Stimulated activated CD4-positive, alpha-beta T cell treated with anti-CD3 and anti-CD28 coated beads, Interleukin-4, amount 100 ng/mL, for 4 hours (primary cell): ENCODE measurements at places on chromosomes 3 and 15.

- DNase-seq, result no peak
Measured at GRCh38 chr3:129529436-129530210, 1.2 kb downstream of the RHO start.

DNA sequence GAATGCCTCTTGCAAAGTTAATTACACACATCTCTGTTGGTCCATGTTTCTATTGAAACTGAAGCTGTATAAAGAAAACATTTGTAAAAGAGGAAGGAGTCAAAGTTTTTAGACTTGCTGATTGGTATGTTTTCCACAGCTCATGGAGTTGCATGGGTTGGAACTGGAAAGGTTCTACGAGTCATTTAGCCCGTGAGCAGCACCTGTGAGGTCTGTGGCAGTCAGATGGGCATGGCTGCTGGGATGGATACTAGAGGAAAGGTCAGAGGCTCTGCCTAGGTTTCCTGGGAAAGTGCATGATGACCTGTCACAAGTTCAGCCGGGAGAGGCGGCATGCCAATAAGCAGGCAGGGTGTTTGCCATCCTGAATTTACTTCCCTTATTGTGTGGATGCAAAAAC is 155.4 kb downstream of the CACNA1D start:
- no peak for DNase-seq

GRCh38 chr3:139425745-139426400 is 36.4 kb upstream of the COPB2 start:
- no peak for DNase-seq

- DNase-seq, result no peak
Measured at GRCh38 chr15:85984241-85984640, 95.4 kb upstream of the AGBL1 start.

DNA sequence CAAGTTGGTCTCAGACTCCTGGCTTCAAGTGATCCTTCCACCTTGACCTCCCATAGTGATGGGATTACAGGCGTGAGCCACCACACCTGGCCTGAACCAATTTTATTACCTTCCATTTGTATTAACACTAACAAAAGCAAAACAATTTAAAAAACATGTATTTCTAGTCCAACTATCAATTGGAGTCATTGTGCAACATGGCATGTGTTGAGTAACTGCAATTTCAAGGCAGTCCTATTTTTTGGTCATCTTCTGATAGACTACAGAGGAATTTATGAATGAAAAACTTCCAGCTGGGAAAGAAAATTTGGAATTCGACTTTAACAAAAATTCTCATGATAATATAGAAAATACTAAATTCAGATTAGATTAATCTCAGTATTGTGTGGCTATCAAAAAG is 16.8 kb downstream of the SPTSSB start:
- no peak for DNase-seq

- DNase-seq, result no peak
Measured at GRCh38 chr3:109440353-109440752, 103.0 kb upstream of the DPPA4 start.

DNA sequence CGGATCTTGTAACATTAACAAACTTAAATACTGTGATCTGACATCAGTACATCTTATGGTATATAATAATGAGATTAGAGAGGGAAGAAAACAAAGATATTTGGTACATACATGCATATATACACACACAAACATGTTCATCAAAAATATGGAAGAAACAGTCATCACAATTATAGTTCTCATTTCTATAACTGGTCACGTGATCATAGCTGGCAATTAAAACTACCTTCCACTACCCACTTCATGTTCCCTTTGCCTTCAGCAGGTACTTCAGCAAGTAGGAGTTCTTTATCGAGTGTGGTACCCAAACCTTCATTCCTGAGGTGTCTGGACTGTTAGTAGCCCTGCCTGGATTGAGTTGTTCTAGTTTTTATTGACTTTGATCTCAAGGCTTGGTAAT is 70.9 kb upstream of the ALDH1A3 start:
- DNase-seq, result no peak

- DNase-seq, result no peak
Measured at GRCh38 chr3:17287006-17287689, 402.4 kb downstream of the PLCL2 start.

- DNase-seq, result no peak
Measured at GRCh38 chr3:147903026-147903425, 493.9 kb downstream of the ZIC1 start.

DNA sequence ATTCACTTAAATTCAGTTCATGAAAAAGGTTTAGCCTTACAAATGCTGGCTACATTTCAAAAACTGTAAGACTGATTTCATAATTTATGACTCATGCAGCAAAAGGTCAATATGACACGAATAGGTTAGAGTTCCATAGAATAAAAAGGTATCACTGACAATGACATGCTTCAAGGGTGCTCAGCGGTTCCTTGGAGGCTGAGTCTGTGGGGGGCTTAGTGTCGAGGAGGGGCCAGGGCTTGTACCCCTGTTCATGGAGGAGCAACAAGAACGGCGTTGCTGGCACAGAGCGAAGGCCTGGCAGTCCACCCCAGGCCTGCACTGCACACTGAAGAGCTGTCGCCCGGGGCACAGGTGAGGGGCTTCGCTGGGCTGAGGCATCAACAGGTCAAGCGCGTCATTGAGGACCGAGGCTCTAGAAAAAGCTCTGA is 174.2 kb downstream of the NR1D2 start:
- no peak for DNase-seq

DNA sequence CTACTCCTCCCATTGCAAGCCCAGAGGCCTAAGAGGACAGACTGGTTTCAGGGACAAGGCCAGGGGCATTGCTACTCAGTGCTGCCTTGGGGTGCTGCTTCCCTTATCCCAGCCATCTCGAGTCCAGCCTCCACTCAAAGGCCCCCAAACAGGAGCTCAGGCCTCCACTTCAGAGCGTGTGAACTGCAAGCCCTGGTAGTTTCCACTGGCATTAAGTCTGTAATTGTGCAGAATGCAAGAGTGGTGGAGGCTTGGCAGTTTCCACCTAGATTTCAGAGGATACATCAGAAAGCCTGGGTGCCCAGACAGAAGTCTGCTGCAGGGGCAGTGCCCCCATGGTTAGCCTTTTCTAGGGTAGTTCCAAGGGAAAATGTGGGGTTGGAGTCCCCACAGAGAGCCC is 192.8 kb upstream of the ST8SIA2 start:
- DNase-seq, result no peak

DNA sequence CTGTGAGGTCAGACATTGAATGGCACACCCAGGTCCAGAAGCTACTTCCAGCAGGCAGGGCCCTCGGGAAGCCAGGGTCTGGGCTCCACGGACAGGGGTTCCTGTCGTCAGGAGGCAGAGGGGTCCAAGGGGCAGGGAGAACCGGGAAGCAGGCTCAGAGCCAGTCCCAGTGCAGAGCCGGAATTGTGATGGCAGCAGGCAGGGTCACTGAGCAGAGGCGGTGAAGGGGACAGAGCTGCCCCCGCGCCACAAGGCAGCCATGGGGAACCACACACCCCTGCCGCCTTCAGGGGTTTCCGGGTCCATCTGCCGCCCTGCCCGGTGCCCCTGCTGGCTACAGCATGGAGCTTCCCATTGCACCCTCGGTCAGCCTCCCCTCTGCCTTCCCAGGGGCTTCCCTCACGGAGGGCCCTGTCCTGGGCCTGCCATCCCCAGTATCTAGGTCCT is 136.9 kb downstream of the NSMCE3 start:
- DNase-seq, result no peak

- DNase-seq, result no peak
Measured at GRCh38 chr3:36796881-36797280, 32.5 kb upstream of the DCLK3 start.

- DNase-seq, result no peak
Measured at GRCh38 chr3:30314757-30315325, 291.6 kb upstream of the TGFBR2 start.

DNA sequence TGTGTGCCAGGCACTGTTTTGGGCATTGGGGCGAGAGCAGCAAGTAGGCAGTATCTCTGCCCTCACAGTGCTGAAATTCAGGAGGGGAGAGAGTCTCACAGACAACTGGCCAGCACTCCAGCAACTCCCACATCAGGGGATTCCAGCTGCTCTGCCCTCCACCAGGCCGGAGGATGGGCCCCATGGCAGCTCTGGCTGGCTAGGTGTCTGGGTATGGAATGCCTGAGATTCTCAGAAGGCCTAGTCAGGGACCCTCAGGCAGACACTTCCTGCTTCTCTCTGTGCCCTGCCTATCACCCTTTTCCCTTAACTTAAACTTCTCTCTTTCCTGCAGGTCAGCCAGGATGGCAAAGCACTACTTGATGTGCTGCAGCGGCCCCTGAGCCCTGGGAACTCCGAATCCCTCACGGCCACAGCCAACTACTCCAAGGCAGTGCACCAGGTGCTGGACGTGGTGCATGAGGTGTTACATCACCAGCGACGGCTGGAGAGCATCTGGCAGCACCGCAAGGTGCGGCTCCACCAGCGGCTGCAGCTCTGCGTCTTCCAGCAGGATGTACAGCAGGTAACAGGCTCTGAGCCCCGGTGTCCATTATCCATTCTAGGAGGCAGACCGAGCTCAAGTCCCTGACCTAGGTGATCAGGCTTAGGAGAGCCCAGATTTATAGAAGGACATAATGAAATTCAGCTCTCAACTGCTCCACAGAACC is 342.2 kb upstream of the ROPN1 start:
- no peak for DNase-seq

- DNase-seq, result no peak
Measured at GRCh38 chr3:152496716-152497115, 228.0 kb downstream of the MBNL1 start.

GRCh38 chr3:184082465-184082864 is 14.4 kb upstream of the HTR3E start:
- DNase-seq, result no peak

GRCh38 chr3:28845006-28845324 is 435.9 kb upstream of the RBMS3 start:
- DNase-seq, result no peak

DNA sequence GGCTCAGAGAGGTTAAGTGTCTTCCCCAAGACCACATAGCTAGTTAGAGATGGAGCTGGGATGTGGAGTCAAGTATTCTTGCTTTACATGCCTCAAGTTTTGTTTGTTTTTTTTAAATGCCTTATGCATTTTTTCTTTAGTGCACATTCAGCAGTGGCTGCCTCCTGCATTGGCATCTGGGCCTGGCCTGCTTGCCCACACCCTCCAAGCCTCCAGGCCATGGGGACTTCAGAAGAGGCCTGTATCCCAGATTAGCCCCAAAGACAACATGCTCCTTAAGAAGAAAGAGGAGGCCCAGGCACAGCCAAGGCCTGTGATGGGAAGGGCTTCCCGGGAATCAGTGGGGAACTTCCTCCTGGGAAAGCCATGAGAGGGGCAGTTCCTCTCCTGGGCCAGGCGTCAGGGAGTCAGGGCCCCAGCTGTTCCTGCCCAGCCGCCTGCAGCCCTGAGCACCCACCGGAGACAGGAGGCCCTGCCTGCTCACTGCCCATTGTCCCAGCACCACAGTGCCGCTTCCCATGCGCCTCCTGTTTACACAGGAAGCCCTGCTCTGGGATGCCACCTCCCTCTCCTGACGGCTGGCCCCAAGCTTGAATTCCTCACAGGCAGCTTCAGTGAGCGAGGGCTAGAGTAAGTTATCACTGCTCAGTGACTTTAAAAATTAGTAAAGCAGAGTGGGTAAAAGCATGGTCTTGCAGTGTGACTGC is 16.0 kb downstream of the FOXL2NB start:
- no peak for DNase-seq

GRCh38 chr15:53305101-53305500 is 454.4 kb downstream of the WDR72 start:
- DNase-seq, result no peak

GRCh38 chr3:171813897-171814460 is 3.7 kb upstream of the PLD1 start:
- DNase-seq, result peak; percentile 6

- DNase-seq, result no peak
Measured at GRCh38 chr3:15499536-15499935, 22.0 kb downstream of the COLQ start.

DNA sequence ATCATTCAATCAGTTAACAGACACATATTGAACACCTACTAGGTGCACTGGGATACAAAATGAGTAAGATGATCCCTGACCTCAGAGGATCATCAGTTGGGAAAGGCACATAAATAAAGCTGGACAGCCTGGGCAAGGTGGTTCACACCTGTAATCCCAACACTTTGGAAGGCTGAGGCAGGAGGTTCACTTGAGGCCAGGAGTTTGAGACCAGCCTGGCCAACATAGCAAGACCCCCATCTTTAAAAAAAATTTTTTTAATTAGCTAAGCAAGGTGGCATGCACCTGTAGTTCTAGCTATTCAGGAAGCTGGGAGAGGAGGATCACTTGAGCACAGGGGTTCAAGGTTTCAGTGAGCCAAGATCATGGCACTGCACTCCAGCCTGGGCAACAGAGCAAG is 3.7 kb upstream of the KLHL24 start:
- no peak for DNase-seq

DNA sequence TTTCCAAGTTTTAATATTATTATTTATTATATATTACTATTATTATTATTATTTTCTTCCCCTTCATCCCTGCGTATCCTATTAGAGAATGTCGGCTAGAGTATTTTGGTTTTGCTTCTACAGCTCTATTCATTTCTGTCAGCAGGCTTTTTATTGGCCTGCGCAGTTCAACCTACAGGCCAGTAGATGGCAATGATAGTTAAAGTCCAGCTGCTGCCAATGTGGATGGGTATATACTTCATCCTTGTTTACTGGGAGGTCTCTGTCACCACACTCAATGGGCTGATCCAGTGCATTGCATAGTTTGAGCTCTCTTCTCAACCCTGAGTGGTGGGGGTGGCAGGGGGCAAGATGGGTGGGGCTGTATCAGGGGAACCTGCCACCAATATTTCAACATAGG is 799.8 kb downstream of the NSUN3 start:
- DNase-seq, result no peak

DNA sequence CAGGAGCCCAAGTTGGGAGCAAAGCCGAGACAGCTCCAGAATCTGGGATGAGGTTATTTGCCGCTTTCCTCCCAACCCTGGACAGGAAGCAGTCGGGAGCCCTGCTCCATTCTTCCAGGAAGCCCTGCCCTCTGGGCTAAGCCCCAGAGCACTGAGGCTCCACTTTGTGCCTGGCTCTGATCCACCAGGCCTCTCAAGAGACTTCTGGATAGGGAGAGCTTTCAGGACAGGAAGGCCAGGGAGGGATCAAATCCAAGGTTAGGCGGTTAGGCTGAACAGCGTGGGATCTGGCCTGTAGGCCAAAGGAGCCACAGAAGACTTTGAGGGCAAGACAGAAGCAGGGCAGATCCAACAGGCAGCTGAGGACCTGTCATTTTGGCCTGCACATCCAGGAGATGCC is 835 bp downstream of the STOML1 start:
- DNase-seq, result no peak

DNA sequence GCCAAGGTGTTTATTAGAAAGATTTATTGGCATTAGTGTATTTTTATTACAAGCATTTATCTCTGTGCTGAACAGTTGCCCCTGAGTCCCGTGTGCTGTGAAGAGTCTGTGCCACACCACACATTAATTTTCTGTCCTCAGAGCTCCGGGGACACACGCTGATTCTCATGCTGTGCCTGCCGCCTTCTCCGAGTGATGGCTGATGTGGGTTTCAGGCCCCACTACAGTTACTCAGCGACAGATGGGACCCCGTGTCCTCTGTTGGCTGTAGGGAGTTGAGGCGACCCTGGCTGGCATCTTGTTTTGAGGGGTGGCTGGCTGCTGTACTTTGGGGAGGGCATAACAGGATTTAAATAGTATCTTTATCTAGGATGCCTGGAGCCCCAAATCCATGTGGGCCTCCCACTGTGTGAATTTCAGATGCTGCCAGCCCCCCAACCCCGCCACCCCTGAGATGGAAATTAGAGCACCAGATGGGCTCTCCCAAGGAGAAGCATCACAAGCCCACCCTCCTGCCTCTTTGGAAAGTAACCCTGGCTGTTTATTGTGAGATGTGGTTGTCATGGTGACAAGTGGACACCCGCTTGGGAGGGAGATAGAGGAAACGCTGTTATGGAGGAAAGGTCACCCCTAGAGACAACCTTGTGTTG is 185.6 kb downstream of the APBA2 start:
- DNase-seq, result no peak
